Common myeloid progenitor, CD34-positive (primary cell): ENCODE measurements at places on chromosomes 2 and 18.

DNA sequence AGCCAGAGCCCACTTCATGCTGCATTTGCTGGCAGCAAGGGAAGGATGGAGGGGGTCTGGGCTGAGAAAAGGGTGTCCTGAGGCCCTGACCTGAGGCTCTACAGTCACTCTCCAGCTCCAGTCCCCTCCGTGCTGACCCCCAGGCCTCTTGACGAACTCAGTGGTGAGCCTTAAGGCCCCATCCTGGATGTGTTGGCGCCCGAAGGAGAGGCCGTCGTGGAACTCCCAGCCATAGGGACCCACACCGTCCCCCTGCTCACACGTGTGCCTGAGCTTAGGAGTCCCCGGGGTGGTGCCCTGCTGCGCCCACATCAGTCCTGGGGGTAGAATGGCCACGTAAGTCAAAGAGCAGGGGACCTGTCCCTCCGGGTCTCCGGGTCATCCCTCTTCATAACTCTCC lies 776 bp downstream of the MOGS start:
- no peak for DNase-seq

DNA sequence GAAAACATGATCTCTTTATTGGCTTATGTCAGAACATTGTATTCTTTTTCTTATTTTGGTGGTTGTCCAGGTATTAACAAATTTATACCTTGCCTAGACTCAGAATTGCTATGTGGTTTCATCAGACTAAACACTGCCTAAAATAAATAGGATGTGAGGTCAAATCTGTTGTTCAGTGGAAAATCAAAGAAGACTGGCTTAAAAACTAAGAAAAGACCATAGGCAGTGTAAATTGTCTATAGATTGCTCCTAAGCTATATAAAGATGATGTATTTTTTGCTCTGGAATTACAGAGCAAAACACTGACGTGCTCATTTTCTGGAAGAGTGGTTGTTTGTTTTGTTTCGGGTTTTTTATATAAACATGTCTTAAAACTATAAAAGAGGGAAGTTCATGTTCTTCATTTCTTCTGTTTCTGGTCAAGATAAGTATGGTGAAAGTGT lies 266.0 kb downstream of the ALPK2 start:
- DNase-seq, result no peak

- peak; percentile 10 for DNase-seq
Measured at GRCh38 chr2:221133941-221134340, 438.2 kb downstream of the EPHA4 start.

GRCh38 chr2:204239411-204240165 lies 303.0 kb downstream of the ICOS start:
- no peak for DNase-seq

DNA sequence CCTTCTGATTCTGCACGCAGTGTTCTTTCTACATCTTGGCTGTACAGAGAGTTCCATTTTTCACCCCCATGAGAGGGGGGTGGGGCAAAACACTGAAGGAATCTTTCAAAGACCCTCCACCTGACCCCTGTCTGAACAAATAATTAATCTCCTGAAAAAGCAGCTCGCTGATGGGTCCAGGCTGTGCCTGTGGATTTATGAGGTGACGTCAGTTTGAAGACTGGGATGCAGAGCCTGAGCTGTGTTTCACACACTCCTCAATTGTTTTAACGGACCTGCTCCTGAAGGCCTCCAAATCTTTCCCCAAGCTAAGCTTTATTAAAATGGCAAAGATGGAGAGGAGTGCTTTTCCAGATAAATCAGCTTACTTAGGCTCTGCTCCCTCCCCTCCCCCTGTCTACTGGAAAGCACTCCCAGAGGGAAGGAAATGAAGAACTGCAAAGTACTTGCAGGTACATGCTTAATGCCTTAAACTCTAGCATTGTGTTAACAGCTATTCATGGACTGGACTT lies 390.2 kb upstream of the TNP1 start:
- no peak for DNase-seq

GRCh38 chr18:54382733-54383252 lies 25.1 kb downstream of the C18orf54 start:
- DNase-seq, result no peak

DNA sequence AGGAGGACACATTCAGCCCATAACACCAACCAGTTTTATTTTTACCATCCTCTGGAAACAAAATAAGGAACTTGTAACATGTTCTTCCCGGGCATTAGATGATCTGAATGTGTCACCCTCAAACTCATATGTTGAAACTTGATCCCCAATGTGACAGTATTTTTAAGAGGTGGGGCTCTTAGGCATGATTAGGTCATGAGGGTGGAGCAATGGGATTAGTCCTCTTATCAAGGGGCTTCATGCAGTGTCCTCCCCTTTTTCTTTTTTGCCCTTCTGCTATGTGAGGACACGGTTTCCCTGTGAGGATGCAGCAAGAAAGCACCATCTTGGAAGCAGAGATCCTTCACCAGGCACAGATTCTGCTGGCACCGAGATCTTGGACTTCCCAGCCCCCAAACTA lies 401.5 kb upstream of the TRIB2 start:
- DNase-seq, result no peak

DNA sequence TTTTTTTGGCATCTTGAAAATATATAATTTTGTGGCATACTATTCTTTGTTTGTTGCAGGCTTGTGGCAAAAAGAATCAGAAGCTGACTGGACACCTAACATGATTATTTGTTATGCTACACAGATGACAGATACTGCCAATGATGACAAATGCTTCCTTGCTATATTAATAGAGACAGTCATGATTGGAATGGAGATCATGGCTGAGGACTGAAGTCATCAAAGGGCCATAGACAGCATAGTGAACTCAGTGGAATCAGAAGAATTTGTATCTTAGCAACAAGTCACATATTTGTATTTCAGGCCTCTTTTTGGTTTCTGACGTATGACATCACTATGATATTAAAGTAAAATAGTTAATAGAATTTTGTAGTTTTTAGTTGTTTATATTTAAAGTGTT lies 1003.8 kb upstream of the DDX18 start:
- no peak for DNase-seq

- DNase-seq, result no peak
Measured at GRCh38 chr2:65331336-65332025, 100.9 kb downstream of the SPRED2 start.

DNA sequence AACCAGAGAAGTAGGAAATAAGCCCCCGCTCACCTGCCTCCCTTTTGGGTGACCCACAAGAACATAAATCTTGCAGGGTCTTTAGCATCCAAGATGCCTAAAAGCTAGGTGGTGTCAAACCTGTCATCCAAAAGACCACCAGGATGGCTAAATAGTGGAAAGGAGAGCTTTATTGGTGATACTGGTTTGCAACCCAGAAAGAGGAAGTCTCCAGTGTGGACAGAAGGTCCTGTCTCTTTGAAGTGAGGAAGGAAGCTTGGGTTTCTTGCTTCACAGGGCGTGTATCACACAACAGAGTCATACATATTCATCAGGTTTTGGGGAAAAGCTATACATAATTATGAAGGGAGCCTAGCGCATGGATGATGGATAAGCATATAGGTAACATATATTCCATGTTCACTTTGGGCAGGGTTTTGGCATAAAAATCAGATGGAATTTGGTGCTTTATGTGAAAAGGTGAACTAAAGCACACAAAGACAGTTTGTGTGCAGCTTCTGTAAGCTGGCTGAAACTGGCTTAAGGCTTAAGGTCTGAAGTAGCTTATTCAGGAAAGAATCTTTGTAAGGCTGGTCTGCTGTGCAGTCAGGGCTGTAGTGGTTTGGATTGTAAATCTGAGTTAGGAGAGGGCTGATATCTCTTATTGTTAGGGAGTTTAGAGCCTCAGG lies 102.2 kb upstream of the MSH2 start:
- peak; percentile 88 for DNase-seq

GRCh38 chr18:13582178-13582670 lies 144.1 kb downstream of the FAM210A start:
- DNase-seq, result no peak

GRCh38 chr2:31223026-31223425 lies 5.7 kb upstream of the CAPN14 start:
- DNase-seq, result peak; percentile 64

- peak; percentile 18 for DNase-seq
Measured at GRCh38 chr2:37851428-37851827, 73.7 kb upstream of the RMDN2 start.

DNA sequence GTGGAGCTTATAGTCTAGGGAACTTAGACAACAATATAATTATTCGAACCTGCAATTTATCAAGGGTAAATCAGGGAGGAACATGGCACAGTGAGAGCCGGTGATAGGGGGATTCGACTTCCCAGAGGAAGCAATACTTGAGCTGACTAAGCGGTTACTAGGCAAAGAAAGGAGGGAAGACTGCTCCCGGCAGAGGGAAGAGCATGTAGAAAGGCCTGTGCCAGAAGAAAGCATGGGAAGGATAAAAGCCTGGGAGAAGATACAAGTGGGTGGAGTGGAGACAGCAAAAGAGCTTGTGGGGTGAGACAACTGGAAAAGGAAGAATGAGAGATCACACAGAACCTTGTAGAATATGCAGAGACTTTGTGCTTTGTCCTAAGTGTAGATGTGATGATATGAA lies 93.3 kb downstream of the MARCHF4 start:
- no peak for DNase-seq

DNA sequence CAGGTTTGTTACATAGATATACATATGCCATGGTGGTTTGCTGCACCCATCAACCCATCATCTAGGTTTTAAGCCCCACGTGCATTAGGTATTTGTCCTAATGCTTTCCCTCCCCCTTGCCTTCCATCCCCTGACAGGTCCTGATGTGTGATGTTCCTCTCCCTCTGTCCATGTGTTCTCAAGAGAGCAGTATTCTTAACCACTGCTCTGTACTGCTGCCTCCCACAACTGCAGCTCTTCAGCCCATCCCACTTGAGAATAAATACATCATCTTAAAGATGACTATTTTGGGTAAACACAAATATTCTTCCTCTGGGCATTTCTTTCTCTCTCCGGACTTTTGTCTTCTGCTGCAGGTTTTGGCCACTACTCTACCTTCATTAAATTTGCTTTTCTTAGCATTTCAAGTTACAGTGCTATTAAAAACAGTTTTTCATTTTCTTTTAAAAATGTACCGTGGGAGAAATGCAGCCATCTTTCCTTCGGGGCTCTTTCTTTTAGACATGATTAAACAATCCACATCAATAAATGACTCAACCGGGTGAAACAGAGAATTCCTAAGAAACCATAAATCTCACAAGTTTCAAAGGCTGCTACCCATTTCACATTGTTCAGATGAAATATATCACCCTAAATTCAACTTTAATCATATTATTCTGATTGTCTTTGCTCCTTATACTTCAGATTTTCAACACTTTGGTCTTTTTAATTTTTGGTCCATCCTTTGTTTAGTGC lies 323.4 kb downstream of the GALNT13 start:
- no peak for DNase-seq

- no peak for DNase-seq
Measured at GRCh38 chr2:65716698-65717097, 284.3 kb upstream of the SPRED2 start.

- no peak for DNase-seq
Measured at GRCh38 chr2:190961918-190962487, 52.0 kb downstream of the STAT1 start.

- no peak for DNase-seq
Measured at GRCh38 chr2:107412209-107412904, 414.3 kb upstream of the RGPD4 start.

- no peak for DNase-seq
Measured at GRCh38 chr18:6636091-6636490, 93.4 kb upstream of the ARHGAP28 start.

GRCh38 chr2:38074764-38075506 lies 1.0 kb downstream of the CYP1B1 start:
- DNase-seq, result peak; percentile 59

DNA sequence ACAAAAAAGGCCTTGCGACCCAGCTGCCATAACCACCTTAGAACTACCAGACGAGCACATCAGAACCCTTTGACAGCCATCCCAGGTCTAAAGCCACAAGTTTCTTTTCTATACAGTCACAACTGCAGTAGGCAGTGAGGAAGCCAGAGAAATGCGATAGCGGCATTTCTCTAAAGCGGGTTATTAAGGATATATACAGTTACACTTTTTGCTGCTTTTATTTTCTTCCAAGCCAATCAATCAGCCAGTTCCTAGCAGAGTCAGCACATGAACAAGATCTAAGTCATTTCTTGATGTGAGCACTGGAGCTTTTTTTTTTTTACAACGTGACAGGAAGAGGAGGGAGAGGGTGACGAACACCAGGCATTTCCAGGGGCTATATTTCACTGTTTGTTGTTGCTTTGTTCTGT lies 48.8 kb downstream of the FEZ2 start:
- peak; percentile 74 for DNase-seq

DNA sequence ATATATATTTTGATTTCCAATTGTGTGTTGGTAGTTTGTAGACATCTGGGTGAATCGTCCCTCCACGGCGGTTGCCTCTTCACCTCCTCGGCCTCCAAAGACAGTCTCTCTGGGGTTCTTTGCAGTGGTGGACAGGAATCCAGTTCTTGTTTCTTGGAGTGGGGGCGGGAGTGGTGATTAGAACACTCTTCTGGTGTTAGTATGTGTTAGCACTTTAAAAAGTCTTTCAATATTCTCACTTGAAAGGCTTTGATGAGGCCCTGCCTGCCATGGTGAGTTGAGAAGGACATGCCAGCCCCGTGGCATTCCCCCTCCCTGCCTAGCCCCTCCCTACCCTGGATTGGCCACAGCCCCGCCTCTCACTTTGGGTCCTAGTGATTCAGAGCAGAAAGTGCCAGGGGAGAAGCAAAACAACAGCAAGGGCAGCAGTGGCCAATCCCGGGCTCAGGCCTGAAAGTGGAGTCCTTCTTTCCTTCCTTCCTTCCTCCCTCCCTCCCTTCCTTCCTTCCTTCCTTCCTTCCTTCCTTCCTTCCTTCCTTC lies 316.8 kb upstream of the HS6ST1 start:
- peak; percentile 23 for DNase-seq

GRCh38 chr2:11891028-11891427 lies 144.6 kb downstream of the LPIN1 start:
- DNase-seq, result peak; percentile 3

DNA sequence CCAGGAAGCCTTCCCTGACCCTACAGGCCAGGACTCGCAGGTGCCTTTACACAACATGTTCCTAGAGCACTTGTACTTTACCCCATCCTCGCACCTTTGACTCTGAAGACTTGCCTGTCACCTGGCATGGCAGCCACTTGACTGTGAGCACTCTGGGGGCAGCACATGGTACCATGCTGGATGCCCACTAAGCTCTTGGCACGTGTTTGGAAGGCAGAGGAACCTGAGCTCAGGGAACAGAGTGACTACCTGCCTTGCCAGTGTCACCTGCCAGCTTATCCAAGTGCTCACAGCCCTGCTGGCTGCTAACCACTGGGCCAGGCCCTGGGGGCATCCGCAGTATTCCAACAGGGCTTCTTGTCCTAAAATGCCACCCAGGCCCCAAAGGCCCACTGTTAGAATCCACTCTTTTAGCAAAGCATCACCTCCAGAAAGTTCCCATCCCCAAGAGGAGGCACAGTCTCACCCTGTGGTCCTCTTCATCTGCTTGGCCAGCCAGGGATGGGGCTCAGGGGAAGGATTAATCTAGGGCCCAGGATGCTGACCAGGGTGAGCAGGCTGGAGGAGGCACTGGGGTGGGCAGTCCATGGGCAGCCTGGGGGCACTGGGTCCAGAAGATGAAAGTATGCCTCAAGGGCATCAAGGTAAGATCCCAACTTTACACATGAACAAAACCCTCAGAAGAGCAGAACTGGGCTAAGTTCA lies 57.0 kb downstream of the ZBTB7C start:
- DNase-seq, result no peak
